ENCODE measurements at places on chromosomes 12 and 14.

- no peak for DNase-seq
Observed at GRCh38 chr12:38158428-38159091, 158.0 kb upstream of the ALG10B start.

DNA sequence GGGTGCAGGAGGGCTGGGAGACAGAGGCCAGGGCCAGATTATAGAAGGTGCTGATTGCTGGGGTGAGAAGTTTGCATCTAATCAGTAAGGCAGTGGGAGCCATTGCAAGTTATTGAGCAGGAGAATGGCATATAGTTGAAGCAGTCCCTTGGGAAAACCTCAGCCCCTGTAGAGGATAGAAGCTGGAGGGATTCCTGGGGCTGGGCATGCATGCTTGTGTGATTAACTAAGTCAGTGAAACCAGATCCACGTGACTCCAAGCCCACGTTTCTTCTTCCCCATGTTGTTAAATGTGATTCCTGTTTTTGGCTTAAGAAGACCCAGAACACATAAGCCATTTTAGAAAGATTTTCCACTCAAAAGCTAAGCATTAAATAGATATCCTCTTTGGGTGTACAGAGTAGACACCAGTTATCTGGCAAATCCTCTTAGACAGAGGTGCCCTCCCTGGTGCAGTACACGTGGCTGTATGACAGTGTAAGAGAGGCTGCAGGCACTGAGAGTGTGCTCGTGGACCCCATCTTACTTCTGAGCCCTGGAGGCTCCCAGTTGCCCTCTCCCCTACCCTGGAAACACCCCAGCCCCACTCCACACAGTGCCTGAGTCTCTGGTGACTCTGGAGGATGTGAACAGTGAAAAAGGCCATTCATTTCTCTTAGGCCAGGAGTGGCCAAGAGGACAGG is 3.2 kb downstream of the C14orf132 start:
- no peak for DNase-seq

- no peak for DNase-seq
Observed at GRCh38 chr12:104276273-104277131, 27.0 kb upstream of the EID3 start.

GRCh38 chr12:124774054-124774461 is 89.6 kb downstream of the SCARB1 start:
- no peak for DNase-seq
